ENCODE measurements at places on chromosomes 13 and 19. TPM values are rescaled to one million over a fixed set of nuclear protein-coding genes. Genes with fewer than 3 reads are reported as not detected.
A peak's percentile ranks its signal among the peaks of the same experiment; 100 is the strongest.

DNA sequence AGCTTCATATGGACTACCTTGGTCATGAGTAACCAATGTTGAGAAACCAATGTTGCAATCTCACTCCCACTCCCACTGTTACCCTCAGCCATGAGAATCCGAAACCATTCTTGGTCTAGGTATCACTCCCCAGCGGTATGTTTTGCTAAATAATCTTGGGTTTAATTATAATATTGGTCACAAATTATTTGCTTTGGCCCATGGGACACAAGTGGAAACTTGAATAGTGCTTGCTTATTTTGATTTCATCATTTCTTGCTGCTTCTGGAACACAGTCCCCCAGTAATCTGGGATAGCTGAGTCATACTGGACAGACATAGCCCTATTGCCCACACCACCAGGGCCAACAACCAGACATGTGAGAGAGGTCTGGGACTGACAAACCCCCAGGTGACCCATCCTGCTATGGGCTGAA lies 171.6 kb upstream of the IPO5 start:
- DNase-seq = no peak

DNA sequence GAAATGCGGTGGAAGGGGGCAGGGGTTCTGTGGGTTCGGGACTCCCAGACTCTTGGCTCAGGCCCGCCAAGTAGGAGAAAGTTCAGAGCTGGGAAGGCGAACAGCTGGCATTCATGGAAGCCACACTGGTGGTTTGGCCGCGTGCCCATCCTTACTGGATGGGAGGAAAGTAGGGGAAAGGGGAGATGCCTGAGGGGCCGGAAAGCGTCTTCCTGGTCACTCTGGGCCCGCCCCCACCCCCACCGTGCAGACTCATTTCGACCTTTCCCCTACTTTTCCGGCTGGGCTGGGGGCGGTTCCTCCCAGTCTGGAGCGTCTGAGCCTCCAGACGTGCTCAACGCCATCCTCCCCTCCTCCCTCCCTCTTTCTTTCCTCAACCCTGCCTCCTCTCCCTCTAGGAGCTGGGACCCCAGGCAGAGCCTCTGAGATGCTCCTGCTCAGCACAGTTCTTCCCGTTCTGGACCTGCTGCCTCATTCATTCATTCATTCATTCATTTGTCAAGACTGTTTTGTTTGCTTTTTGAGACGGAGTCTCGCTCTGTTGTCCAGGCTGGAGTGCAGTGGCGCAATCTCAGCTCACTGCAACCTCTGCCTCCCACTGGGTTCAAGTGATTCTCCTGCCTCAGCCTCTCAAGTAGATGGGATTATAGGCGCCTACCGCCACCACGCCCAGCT lies 3.5 kb downstream of the ANGPTL4 start:
- peak; percentile 66 for DNase-seq

DNA sequence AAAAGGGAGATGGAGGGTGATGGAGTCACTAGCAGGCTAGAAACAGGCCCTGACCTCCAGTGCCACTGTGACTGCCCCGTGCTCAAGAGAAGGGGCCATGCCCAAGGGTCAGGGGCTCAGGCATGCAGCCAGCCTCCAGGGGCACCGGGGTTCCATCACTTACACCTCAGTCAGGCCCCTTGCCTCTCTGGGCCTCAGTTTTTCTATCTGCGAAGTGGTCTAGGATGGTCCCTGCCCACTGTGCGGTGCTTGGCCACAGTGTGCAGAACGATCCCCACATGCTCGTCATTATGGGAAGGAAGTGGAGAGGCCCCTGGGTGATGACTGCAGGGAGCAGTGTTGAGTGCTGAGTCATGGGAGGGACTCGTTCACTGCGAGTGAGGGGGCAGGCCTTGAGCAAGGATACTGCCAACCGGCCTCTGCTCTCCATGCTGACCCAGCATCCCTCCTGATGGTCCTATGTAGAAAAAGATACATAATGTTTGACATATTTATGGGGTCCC lies 23.1 kb downstream of the TMED1 start:
- DNase-seq = no peak

DNA sequence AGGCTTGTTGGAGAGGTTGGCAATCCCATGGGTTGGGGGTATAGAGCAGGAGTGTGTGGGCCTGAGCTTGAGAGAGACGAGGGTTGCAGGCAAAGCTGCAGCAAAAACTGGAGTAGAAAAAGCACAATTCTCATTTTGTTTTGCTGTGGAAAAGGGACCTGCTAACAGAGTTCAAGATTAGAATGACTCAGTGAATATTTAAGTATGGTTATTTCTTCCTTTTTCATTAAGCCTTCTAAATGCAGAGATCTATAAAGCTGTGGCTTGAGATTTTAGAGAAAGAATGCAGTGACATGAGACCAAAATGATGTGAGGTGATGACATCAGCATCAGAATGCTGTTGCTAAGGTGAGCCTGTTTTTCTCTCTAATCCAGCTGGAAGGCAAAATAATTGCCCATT lies 10.8 kb upstream of the MBNL2 start:
- DNase-seq = no peak

- no peak for DNase-seq
These were observed 20.5 kb downstream of the EPS8L1 start for GRCh38 chr19:55096061-55096701.

- DNase-seq = no peak
These were observed 24.3 kb upstream of the SHFL start for GRCh38 chr19:10061717-10062310.

The PSENEN gene
- 63.3 TPM for polyA plus RNA-seq

Data from large intestine (tissue), 12 donors.